ENCODE measurements at places on chromosomes 6 and 20.

- DNase-seq = peak; percentile 86
These were observed 123.9 kb downstream of the MAFB start for GRCh38 chr20:40565001-40565681.

DNA sequence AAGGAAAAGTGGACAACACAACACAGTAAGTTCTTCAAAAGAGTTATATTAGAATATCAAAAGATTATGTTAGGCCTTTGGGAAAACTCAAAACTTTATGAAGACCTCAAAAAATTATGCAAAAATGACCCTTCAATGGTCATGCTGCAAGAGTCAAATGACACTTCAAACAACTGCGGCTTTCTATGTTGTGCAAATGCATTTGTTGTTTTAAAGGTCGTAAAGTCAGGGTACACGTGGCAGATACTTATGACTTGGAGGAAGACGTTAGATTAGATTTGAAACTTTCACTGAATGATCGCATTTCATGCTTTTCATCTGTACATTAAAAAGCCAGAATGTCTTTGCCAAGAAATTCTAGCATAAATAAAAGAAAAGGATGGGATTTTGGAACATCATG is 31.4 kb downstream of the BCAS1 start:
- DNase-seq = no peak

DNA sequence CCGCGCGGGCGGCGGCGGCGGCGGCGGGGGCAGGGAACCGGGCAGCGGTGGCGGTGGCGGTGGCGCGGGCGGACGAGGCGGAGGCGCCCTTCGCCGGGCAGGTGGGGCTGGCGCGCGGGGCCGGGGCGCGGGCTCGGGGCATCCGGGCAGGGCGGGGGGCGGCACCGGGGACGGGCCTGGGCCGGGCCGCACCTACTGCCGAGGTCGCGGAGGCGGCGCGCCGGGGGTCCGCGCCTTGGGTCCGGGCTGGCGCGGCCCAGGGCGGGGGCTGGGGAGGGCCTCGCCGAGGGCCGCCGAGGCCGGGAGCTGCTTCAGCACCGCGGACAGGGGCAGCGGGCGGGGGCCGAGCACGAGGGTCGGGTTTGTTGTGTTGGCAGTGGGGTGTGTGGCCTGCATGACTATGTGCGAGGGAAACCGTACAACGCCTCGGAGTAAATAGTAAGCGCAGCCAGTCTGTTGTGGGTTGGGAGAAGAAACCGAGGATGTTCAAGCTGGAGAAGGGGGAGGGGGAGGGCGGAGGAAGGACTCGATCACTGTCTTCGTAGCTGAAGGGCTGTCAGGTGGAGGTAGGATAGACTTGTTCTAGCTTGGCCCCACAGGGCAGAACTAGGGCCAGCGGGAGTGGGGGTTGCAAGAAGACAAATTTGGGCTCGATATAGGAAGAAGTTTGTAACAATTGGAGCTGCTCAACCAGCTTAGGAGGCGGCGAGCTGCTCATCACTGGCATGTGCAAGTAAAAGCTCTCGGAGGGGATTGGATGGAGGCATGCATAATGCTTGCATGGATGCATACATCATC is 593 bp downstream of the MMP24 start:
- DNase-seq = peak; percentile 54

DNA sequence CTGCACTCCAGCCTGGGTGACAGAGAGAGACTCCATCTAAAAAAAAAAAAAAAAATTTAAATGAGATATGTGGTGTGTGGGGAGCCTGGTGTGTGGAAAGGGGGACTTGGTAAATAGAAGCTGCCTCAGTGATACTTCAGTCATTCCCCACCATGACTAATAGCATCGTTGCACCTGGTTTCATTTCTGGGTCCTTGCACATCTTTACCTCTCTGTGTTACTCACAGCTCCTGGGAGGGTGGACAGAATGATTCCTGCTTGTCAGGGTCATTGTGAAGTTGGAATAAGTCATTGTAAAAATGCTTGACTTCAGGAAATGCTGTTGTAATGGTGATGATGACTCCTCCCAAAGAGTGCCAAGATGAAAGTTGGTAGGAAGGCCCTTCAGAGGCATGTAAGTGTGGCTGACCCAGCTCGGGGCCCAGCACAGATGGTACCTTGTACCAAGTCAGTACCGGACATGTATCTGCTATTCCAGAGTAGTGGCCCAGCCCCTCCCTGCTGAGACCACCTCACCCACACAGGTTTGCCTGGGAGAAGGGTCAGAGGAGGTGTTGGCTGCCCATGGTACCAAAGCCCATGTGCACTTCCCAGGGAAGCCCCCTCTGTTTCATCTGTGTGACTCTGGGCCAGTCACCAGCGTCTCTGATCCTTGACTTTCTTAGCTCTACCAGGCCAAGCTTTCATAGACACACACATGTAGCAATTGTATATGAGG is 48.4 kb downstream of the PLAGL2 start:
- peak; percentile 86 for DNase-seq

DNA sequence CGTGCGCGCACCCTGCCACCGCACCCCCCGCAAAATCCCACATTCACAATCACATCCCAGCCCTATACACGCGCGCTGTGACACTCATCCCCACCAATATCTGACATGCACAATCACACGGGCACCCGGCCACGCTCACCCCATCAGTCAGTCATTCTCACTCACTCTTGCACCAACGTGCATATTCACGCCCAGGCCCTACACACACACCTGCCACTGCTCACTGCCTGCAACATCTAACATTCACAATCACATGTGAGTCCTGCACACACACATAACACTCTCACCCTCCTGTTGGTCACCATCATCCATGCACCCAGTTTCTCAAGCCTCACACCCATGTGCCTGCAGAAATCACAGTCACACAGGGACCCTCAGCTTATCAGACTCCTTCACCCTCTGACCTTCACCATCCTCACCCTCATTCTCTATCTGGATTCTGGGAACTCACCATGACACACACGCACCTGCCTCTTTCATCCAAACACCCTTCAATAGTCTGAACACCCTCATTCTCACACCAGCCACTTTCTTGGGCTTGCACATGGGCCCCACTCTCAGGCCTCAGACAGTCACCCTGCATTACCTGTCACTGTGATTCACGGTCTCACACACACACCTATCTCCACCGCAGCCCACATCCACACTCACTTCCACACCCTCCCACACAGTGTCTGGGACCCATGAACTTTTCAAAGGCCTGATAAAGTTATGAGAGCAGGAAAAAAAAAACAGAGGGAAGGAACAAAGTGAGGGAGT is 748 bp upstream of the ATP9A start:
- no peak for DNase-seq

DNA sequence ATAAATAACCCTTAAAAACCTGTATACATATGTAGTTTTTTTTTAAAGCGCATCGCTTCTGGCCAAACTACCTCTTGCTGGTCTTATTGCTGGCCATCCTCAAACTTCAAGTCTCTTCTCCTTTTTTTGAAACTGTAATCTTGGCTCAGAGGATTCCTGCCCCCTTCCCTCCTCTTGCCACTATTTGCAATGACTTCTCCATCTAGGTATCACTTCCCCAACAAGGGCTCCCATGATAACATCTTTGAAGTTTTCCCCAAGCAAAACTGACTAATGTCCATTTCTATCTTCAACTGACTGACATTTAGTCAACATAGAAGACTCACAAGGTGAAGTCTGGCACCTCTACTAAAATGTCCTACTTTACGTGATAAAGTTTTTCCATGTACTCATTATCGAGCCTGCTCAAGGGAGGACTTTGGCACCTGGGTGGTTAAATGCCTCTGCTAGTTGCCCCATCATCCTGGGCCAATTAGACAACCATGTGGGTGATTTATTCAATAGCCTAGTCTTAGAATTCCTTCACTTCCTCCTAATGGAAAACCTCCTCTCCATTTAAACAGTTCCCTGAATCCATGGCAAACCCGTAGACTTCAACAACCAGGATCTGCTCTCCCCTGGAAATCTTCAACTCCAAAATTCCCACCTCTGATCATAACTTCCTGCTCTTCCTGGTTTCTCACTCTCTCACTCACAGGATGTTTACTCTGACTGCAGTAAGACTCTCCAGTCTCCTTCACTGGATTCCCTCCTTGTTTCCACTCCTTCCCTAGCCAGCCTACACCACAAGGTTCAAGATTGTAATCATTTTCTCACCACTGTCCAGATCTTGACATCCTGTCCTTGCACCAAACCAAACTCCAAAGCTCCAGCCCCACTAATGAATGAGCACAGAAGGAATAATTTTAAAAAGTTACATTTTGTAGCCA is 9.4 kb upstream of the PLAGL1 start:
- DNase-seq = peak; percentile 21

GRCh38 chr6:41462033-41462432 is 84.1 kb upstream of the FOXP4 start:
- DNase-seq = no peak

DNA sequence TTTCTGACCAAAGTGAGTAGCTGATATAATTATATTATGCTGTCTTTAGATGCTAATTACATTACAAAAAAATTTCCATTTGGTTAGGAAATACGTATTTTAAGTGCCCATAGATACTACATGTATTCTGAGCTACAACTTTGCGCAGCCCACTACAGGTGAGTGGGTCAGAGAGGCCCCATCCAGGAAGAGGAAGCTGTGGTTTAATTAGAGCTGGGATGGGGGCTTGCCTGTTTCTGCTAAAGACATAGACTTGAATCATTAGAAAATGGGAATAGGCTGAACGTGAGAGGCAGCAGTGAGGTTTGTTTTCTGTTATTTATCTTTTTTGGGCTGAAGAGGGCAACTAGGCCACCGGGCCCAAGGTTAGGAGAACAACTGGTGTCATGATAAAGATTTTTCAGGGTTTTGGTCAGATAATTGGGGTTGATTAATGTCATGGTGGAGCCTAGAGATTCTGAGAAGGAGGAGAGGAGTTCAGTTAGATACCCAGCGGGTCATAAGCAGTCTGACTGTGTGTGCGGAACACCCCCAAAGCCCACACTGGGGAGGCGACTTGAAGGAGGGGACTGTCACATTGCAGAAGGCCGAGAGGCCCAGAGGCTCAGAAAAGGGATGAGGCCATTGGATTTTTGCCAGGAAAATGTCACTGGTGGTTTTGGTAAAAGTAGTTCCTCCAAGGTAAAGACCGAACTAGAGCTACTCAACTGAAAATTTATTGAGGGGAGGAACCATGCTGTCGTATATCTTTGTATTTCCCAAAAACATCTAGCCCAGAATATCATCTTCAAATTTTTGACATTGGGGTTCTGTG is 14.5 kb upstream of the IRF4 start:
- DNase-seq = no peak

GRCh38 chr6:44731485-44732095 is 344.1 kb downstream of the CDC5L start:
- DNase-seq = peak; percentile 23

GRCh38 chr20:1371202-1371782 is 21.6 kb downstream of the FKBP1A start:
- no peak for DNase-seq
